ENCODE measurements at places on chromosomes 7 and 10. TPM values are rescaled to one million over a fixed set of nuclear protein-coding genes. Genes with fewer than 3 reads are reported as not detected.

DNA sequence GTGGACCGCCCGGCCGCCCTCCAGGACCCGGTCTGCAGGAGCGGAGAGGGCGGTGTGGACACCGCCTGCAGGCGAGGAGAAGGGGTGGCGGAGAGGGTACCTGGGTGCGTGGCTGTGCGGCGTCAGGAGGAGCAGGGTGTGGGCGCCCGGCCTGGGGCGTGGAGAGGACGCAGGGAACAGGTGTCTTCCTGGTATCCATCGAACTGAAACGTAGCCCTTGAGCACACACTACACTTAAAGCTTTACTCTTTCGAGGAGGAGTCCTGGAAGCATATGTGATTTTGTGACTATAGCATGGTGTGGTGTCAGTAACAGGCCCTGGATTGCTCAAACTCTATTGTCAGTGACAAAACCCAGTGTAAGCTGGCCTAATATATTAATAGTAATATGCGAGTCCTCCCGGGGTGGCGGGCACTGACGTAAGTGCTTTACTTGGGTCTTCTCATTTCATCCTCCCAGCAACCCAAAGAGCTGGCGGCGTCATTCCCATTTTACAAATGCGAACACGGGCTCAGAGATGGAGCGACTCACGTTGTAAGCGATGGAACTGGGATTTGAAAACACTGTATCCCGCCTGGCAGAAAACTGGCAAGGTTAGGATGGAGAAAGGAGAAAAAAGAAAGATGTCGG lies 508 bp upstream of the TECPR1 start:
- no peak for DNase-seq

GRCh38 chr10:24690961-24691512 lies 32.6 kb downstream of the ARHGAP21 start:
- DNase-seq: no peak

DNA sequence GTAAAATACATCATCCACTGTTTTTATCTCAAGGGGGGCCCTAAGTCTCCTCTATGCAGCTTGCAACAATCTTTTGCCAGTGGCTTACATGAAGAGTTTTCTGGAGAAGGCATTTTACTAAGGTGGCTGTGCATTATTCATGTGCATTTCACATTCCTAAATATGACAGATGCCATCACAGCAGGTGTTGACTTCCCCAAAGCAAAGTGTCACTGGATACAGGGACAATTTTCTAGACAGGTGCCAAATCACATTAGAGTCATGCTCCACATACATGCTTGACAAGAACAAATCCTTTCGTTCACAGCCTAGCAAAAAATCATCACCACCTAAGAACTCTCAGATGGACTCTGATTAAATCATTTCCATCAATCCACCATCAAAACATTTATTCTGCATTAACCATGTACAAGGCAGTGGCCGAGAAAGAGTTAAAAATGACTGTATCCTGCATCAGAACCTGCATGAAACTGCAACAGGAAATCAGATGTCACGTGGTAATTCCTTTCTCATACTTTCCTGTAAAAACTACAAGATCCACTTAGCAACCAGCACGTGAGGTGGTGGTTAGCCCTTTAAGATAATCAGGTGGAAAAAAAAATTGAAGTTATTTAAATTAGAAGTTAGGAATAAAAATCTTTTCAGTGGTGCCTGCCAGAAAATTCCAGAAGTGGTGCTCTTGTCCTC lies 88.2 kb upstream of the AFAP1L2 start:
- no peak for DNase-seq

DNA sequence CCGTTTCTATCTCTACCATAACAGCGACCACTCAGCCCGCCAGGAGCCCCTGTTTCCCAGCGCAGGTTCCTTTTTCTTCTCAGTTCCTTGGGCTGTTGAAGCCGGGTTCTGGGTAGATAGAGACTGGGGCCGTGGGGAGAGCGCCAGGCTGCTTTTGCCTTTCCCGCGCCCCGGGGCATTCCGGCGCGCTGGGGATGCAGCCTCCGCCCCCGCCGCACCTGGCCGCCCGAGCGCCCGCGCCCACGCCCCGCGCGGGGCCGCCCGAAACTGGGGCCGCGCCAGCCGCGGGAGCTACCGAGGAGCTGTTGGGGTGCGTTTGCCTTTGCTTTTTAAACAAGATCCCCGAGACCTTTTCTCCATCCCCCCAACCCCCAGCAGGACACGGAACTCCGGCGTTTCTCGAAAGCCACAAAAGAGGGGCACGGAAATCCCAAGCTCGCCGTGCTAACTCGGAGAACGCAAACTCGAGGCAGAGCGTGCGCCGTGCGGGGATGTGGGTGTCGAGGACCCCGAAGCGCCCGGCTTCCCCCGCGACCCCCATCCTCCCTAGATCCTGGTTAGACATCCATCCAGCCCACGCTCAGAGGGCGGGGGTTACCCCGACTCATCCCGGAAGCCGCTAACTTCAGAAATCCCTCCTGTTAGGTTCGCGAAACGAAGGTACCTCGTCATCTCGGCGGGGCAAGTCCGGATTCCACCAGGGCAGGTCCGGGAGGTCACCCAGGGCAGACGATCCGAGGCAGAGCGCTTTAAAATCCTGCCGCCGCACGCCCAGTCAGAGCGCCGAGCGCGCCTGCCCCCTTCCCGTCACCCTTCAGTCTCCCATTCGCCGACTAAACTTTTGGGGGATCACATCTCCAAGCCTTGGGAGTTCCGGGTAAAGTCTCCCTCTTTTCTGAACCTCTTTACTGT lies 1.0 kb downstream of the GRM8 start:
- no peak for DNase-seq

- no peak for DNase-seq
Measured at GRCh38 chr7:149850007-149850594, 11.9 kb downstream of the ZNF862 start.

DNA sequence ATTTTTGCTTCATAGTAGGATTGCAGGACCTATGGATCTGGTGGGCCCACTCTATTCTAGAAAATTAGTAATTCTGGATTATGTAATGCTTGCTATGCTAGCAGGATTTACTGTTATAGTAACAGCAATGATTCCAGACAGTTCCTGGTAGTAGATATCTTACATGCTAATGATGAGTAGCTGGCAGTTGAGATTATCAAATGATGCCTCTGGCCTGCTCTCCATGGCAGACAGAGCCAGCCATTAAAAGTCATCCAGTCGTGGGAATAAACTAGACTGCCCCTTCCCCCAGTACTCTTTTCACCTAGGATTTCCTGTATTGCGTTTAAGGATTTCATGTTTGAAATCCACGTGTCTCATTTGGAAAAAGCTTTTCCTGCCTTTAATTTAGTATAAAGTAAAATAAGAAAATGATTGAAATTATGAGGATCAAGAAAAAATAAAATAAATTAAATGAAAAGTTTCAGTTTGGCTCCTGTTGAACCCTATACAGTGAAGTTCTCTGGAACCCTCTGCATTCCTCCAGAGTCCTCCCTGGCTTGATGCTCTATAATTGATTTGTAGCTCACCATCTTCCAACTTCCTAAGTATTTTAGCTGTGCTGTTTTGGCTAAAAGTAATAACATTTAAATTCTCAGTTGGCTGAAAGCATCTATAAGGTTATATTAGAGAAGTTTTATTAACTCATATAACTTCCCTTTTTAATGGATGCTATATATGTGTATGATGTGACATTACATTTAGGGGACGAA lies 14.6 kb downstream of the UMAD1 start:
- no peak for DNase-seq

DNA sequence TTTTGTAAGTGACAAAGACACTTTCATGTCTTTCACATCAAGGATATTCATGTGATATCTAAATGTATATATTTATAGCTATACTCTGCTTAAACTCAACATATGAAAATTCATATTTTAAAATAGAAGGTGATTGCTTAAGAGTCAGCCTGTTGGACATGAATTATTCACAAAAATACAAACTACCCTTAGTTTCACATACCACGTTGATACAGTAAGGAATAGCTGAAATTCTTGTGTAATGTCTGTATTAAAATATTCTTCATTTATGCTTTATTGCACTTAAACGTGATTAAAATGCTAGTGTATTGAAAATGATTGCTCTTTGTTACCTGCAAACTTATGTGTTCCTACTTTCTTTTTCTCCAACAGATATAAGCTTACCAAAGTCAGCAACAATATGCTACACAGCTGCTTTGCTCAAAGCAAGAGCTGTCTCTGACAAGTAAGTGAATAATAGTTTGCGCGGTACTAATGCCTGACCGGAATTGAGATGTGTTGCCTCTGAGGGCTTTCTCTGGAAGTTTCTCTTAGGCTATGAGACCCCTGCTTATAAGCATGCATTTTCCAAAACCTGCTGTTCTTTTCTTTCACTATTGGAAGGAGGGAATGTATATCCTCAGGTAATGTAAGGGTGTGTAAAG lies 133.8 kb downstream of the WNT2 start:
- no peak for DNase-seq

DNA sequence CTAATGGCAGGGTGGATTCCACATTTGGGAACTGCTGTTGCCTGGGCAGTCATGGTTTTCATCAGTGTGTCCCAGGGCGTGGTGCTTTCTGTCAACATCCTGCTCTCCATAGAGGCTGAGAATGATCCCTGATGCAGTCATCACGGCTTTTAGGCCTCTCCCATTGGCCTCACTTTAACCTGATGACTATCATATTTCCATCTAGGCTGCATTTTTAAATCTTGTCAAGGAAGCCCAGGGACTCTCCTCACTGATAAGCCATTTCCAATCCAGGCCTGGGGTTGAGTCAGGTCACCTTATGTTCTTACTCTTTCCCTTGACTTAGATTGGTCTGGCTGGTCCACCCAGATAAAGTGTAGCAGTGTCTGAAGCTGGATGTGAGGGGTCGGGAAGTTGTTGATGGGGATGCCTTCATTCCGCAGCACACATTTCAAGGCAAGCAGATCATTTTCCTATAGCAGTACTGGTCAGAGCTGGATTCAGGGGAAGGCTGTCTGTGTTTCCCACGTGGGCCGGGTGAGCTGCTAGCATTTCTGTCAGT lies 177.0 kb downstream of the AUTS2 start:
- no peak for DNase-seq

DNA sequence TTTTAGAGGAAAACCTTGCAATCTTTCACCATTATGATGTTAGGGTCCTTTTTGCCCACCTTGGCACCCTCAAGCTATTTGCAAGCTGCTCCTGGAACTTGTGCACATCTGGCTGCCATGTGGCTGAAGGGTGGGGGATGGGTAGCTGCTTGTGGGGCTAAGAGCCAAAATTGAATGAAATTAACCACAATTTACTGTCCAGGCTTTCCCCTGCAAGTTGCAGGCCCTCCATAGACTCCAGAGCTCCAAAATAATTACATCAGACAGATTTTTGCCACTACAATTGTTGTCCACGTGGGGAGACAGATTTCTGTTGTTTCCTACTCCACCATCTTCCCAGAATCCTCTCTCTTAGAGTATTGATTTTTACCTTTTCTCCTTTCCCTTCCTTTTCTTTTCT lies 19.1 kb downstream of the PI4K2A start:
- no peak for DNase-seq

DNA sequence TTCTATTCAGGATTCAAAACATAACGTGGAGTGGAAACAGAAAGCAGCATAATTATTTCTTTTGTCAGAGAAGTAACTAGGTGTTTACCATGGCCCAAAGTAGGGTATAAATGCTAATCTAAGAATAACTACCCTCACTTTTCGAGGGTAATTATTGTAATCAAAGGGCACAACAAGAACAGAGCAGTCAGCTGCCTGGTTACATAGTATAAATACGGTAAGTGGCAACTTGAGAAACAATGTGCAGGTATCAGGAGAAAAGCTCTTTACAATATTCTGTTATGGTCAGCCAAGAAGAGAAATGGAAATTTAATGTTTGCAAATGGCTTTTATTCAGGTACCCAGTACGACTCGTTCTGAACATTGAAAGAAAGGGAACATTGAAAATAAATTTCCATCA lies 242.0 kb upstream of the NPY start:
- no peak for DNase-seq

DNA sequence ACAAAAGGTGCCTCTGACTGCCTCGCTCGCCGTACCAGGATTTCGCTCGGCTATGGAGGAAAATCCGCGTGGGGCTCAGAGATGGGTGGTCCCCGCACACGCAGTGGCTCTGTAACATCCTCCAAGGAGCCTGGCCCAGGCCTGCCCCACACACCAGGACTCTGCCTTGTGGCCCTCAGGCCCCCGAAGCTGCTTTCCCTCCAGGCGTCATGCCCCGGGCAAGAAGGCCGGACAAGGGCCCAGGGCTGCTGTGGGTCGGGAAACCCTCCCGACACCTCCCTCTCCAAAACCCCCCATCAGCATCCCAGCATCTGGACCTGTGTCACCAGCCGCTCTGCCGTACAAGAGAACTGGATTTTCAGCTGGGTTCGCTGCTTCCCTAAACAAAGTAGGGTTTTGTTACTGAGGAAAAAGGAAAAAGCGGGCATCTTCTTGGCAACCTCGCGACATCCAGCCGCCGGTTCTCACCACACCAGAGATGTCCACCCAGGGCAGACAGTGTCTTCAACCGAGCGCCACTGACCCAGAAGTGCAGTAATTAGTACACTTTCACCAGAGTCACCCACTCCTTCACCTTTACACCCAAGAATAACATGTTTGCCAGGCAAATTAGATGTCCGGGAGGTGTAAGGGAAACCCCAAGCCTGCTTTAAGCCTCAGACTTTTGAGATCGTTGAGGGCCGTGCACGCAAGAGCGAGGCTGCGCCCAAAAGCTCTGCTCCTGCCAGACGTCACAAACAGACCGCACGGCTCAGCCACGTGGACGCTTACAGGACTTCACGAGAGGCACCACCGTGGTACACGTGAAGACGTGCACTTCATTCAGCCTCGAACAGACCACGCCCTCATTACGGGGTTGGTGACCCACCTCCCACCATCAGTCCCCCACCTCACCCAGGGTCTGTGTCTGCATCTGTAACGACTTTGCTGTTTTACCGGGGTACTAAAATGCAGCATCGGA lies 62.2 kb downstream of the DIP2C start:
- DNase-seq: no peak

DNA sequence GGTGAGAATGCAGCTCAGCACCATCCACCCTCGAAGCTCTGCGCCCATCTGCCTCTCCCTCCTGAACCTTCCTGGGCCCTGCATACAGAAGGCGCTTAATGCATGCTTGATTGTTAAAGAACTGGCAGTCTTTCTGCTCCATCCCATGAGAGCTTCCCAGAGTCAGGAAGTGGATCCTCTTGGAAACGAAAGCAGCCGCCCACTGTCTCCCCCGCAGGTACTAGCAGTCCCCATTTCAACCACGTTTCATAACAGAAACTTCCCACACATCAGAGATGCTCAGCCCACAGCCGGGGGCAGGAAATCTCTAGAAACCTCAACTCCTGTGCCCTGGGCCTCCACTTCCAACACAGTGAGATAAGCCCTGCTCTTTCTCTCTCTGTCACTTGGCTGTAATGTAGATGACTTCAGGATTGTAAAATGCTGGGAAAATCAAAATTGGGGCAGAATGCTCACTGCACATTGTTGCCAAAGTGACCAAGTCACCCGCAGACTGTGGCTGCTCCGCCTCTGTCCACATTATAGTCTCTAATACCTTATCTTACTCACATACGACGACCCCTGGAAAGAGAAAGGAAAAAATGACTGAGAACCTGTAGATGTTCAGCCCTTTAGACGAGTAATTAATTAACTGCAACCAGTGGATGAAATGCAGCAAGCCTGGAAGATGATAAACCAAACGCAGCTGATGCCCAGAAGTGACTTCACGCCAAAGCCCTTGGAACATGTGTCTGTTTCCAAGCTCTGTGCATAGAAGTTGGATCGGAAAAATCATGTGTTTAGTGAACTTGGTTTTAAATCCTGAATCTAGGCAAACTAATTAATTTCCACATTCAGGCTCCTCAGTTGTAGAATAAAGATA lies 28.5 kb downstream of the GSDME start:
- no peak for DNase-seq

The AKR1C4 gene
- total RNA-seq: not detected

The TMEM236 gene
- total RNA-seq: 3.3 TPM

The SDHAF3 gene
- 10.2 TPM for total RNA-seq

The PON1 gene
- total RNA-seq: 0.38 TPM

The CDHR1 gene
- total RNA-seq: not detected

The MOSPD3 gene
- 5.4 TPM for total RNA-seq

The FGF8 gene
- total RNA-seq: not detected
